ENCODE measurements at places on chromosomes 6 and 20.

GRCh38 chr6:136945711-136946121 lies 23.6 kb downstream of the SLC35D3 start:
- DNase-seq, result no peak

DNA sequence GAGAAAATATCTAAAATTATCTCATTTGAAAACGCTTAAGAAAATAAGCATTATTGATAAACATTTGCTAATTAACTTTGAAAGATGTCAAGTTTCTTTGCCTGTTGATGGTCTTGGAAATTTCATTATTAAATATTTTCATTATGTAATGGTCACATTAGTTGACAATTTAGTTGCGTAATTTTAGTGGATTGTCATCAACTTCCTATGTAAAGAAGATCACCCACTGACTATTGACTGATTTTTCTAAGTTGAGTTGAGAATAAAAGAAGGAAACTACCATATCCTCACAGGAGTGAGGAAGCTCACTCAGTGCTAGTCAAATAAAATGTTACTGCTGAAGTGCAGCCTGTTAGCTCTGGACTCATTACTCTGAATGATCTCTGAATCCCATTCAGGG lies 79.9 kb upstream of the LY86 start:
- DNase-seq, result no peak

- no peak for DNase-seq
Measured at GRCh38 chr20:6070829-6071695, 17.2 kb upstream of the LRRN4 start.

GRCh38 chr6:113487489-113488058 lies 369.6 kb upstream of the MARCKS start:
- DNase-seq, result no peak

DNA sequence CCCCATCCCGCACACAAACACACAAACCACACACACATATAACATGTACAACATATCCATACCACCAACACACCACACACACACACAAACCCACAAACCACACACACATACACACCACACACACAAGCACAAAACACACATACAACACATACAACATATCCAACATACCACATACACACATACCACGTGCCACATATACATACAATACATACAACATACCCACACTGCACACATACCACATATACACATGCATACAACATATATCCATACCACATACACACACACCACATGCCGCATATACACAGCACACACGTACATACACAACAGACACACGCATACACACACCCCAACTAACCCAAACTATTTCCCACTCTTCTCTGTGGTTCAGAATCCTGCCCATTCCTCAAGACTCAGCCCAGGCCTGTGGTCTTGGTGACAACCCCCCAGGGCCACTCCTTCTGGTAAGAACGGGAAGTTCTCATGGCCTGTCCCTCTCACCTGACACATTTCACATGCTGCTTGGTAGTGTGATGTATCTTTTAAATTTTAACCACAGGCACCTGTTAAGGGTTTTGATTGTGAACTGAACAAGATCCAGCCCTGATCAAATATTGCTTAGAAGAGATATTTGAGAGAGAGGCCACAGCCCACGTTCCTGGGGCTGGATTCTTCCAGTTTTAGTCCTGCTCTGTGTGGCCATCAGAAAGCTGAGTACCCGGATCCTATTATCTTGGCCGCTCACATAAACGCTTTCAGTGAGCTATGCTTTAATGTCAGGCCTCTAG lies 55.9 kb upstream of the KCNK16 start:
- no peak for DNase-seq

GRCh38 chr6:143119260-143119659 lies 58.6 kb downstream of the AIG1 start:
- DNase-seq, result no peak

- no peak for DNase-seq
Measured at GRCh38 chr6:158760618-158761250, 58.4 kb downstream of the EZR start.

DNA sequence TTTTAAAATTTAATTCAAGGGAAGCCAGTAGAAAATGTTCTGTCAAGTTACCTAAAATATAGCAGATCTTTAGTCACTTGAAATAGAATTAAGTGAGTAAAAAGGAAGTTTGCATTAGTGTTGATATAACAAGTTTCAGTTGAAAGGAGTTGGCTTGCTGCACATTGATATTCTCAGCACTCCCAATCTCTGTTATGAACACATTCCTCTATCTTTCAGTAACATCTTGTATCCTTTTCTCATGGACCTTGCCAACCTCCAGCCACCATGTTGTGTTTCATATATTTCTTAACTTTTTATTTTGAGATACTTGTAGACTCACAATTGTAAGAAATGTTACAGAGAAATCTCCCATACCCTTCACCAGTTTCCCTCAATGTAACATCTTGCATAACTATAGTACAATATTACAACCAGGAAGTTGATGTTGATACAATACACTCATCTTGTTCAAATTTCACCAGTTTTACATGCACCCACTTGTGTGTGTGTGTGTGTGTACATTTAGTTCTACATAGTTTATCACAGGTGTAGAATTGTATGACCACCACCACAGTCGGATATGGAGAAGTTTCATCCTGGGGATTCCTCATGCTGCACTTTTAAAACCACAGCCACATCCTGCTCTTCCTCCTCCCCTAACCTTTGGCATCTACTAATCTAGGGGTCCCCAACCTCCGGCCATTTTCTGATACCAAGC lies 20.2 kb upstream of the PAQR8 start:
- no peak for DNase-seq

DNA sequence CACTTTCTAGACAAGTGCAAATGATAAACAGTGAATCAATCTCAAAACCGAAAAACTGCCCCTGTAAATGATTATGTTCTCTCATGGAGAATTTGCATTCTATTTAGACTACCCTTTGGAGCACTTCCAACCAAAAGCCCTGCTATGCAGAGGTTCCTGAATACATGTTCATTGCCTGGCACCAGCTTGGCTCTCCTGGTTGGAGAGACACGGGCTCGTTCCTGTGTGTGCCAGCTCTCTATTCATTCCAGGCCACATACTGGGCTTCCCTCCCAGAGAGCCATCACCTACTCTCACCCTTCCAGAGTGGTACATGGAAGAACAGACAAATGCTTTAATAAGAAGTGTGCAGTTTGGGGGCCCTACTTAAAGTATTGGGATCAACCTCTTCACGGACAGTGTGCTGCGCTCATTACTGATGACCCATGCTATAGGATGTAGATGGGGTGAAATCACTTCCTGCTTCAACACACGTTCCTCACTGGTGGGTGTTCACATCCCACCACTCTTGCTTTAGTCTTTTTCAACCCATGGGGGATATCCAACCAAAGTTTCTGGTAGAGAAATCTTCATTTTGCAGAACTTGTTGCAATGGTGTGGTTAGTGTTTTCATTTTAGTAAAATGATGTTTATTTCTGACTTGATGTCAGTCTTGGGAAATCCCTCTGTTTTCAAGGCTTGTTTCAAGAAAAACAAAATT lies 38.5 kb upstream of the NAA20 start:
- no peak for DNase-seq

GRCh38 chr6:71326611-71327010 lies 38.0 kb downstream of the OGFRL1 start:
- DNase-seq, result no peak

- DNase-seq, result no peak
Measured at GRCh38 chr6:54335871-54336270, 27.6 kb downstream of the TINAG start.

DNA sequence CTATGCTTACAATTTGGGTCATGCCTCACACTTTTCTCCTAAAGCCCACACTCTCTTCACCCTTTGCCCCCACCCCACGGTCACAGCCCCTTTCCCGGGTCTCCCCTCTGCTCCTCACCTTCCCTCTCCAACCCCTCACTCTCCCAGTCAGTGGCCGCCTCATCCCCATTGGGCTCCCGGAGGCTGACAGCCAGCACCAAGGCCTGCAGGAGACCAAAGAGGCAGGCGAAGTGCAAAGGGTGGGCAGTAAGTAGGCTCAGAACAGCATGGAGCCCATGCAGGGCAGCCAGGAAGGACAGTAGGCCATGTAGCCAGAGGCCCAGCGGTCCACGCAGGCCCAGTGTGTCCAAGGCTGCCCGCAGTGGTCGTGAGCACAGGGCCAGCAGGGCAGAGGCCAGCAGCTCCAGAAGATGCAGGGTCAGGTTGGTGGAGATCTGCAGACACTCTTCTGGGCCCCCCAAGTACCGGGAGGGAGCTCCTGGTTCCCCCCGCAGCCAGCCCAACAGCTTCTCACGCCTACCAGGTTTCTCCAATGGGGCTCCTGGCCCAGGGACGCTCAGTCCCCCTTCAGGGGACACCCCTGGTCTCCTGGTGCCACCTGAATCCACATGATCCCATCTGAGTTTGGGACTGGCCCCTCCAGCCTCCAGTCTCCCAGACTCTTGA lies 1.5 kb downstream of the C6orf47 start:
- DNase-seq, result no peak

- no peak for DNase-seq
Measured at GRCh38 chr6:106072501-106073090, 13.5 kb upstream of the PRDM1 start.

- no peak for DNase-seq
Measured at GRCh38 chr20:17493173-17493572, 38.0 kb downstream of the BFSP1 start.

DNA sequence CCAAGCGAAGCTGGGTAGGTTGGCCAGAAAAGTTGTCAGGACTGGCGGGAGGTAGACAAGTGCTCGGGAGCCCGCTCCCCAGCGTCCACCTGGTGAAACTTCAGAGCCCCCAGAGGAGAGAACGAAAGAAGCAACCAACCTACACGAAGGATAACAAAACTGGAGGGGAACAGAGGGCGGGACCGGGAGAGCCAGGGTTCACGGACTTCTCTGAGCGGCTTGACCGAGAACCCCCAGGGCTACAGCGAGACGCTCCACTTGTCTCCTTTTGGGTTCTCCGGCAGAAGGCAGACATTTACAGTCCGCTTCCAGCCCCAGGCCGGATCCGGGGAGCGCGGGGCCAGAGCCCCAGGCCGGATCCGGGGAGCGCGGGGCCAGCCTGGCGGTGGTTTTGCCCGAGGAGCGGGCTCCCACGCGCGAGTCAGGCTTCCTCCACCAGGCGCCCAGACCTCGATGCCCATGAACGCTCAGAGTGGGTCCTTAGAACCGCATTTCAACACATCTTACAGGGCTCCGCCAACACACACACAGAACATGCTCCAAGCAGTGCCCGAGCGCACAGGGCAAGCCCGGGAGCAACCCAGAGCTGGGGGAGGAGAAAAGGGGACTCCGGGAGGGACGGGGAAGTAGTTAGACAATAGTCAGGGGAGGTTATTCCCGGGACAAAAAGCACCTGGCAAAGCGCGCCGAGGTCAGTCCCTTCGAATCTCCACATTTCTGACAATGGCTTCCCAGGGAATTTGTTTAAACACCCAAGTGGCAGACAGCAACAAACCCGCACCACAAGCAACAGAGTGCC lies 1.1 kb downstream of the PTPRK start:
- no peak for DNase-seq

DNA sequence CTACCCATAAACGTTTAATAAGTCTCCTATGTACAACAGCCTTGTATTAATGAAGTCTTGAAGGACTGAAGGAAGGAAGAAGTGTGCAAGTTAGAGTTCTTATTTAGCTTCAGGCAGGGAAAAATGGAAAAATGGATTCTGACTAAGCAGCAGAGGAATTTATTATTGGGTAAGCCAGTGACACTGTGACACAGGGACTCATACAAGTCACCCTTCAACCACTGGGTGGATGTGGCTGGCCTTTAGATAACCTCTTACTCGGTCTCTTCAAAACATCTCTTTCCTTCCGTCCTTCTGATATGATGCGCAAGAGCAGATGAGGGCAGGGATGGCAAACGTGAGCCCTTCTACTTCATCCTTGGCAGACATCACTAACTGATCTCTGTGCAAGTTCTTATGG lies 145.6 kb downstream of the DHX35 start:
- no peak for DNase-seq

- no peak for DNase-seq
Measured at GRCh38 chr20:400128-400453, 8.0 kb upstream of the RBCK1 start.

GRCh38 chr6:148445620-148446019 lies 103.0 kb downstream of the SASH1 start:
- DNase-seq, result no peak

DNA sequence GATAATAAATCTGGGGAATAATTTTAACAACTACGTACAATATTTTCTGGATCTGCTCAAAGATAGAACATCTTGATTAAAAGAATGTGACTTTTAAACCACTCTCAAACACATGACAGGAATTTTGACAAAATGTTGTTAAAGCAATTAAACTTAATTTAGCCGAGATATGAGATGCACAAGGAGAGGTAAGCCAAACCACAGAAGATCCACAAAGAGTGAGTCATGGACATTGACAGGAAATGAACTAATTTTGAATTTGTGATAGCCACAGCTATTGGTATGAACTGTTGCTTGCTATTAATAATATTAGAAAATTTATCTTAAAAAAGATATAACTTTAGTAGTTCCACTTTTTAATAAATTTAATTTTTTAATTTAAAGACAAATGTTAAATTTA lies 27.8 kb upstream of the VGLL2 start:
- no peak for DNase-seq

DNA sequence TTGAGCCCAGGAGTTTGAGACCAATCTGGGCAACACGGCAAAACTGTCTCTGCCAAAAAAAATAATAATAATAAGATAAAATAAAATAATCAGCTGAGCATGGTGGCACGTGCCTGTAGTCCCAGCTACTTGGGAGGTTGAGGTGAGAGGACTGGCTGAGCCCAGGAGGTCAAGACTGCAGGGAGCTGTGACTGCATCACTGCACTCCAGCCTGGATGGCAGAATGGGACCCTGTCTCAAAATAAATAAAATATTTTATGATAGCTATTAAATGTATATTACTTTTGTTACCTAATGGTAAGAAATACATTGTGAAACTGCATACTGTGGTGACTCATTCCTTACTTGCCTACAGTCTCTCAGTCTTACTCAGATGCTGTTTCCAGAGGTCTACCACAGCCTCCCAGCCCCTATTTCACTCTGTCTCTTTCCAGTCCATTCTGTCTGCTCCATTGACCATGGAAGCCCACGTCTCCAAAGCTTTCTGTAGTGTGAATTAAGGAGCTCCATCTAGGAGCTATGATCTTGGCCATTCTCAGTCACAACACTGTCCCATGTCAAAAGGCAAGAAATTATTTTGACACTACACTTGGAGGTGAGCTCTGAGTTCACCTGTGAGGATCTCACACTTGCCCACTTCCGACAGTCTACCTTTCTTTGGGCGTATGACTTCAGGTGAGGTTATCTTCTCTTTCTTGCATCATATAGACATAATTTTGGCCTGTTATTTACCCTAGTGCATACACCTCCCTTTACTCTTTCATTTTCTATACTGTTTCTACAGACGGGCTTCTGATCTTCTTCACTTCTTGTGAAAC lies 22.4 kb upstream of the SNX9 start:
- no peak for DNase-seq

- no peak for DNase-seq
Measured at GRCh38 chr6:168641446-168641845, 200.5 kb downstream of the SMOC2 start.

All from T1000 (cell line).